T-cell (primary cell): ENCODE measurements at places on chromosomes 4 and X.
A peak's percentile ranks its signal among the peaks of the same experiment; 100 is the strongest.

GRCh38 chr4:33850371-33850902, 2393.9 kb downstream of the ARAP2 start:
- no peak for DNase-seq

GRCh38 chrX:110133735-110134370, 130.9 kb downstream of the TMEM164 start:
- no peak for DNase-seq

DNA sequence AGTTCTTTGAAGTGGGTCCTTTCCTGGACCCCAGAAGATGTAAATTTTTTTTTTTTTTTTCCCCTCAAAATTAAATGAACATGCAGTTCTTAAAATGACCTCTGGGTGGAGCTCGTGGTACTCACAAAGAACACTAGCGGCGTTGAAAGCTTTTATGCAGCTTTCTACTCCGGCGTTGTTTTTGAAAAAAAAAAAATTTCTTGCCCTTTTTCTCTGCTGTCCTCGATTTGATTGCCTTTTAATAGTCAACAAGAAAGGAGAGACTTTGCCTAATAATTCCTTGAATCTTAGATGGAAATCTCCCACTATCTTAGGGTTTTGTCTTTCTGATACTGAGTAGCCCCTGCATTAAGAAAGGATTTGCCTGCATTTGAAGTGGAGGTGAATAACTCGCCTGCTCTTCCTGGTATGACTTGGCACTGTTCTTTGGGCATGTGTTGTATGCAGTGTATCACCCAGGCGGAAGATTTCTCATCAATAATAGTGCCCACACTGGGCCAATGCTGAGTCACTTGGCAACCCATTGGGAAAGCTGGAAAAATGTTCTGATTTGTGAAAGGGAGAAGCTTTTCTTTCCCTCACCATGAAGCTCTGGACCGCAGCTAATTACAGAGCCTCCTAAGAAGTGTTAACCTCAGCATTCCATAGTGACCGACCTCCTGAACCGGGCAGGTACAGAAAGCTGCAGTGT, 104.0 kb downstream of the PHEX start:
- no peak for DNase-seq

DNA sequence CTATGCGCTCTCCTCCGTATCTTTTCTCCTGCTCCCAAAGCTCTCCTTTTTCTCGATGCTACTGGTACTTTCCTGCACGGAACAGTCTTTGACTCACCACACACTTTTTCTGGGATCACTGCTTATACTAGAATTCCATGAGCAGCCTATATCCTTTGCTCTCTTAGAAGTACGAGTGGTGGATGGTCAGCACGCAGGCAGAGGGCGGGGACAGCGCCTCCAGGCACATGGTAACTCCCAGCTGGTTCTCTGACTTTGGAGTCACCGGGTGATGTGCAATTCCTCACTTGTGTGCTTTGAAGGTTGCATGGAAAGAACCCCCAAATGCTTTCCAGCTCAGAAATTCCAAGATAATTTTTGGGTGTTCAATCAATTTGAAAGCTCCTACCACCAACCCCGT, 56.0 kb downstream of the STX18 start:
- no peak for DNase-seq

DNA sequence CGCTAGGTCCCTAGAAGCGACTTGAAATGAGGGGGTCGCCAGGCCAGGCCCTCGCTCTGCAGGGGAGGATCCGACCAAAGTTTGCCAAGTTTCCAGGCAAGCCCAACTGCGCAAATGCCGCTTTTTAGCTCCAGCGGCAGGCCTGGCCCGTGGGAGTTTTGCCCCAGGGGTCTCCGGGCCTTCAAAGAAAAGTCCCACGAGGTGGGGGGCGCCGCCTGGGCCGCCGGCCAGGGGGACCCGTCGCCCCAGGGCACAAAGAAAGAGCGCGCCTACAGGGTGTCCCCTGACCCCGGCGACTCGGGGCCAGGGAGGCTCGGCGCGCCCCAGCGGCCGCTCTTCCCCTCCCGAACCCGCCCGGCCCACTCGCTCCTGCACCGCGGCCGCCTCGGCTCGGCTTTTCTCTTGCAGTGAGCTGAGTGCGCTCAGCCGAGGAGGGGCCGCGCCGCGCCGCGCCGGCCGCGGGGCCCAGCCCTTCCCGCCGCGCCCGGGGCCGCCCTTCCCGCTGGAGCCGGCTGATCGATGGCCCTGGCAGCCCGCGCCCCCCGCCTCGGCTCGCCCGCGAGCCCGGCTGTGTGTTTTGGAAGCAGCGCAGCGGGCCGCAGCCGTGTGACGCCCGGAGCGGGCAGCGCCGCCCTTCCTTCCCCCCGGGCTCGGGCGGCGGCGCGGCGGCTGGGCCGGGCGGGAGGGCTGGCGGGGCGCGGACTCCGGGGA, 754 bp upstream of the KLF3 start:
- no peak for DNase-seq

GRCh38 chr4:127045861-127046260, 586.9 kb upstream of the INTU start:
- DNase-seq, result no peak

DNA sequence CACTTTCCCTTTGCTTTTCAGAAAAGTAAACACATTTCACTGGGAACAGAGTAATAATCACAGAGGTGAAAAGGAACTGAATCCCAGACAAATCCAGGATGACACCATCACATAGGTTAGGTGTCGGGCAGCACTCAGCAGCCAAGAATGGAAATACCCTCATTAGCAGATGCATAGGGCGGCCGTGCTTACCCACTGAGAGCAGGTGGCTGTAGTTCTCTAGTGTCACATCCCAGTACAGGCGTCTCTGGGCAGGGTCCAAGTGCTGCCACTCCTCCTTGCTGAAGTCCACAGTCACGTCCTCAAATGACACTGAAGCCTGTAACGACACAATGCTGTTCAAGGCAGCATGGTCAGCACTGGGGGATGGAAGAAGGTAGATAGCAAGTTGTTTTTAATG, 26.9 kb downstream of the ZNF41 start:
- DNase-seq, result no peak

DNA sequence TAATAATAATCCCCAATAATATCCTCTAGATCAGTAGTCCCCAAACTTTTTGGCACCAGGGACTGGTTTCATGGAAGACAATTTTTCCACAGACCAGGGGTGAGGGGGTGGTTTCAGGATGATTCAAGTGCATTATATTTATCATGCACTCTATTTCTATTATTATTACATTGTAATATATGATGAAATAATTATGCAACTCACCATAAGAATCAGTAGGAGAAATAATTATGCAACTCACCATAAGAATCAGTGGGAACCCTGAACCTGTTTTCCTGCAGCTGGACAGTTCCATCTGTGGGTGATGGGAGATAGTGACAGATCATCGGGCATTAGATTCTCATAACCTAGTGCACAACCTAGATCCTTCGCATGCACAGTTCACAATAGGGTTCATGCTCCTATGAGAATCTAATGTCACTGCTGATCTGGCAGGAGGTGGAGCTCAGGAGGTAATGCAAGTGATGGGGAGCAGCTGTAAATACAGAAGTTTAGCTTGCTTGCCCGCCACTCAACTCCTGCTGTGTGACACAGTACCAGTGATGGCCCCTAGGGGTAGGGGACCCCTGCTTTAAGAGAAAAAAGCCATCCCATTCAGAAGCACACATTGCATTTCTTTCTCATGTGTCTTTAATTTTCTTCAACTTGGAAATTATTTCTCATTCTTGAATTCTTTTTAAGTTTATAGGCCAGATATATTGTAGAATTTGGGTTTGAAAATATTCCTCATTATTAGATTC, 16.0 kb upstream of the SH3RF1 start:
- DNase-seq, result no peak

DNA sequence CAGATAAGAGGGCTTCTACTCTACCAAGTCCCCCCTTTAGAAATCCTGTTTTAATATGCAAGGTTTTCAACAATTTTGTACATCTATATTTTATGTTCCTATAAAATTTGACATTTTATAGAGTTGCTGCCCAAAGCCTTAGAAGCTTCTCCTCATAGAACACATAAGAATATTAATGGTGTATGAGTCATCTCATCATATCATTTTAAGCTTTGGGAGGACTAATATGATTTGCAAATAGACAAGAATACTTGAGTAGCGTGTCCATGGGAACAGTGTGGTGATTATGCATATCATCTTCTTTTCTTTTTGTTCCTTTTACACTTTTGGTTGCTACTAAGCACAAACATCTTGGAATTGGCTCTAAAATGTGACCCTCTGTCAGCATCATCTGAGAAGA, 56.7 kb upstream of the HUWE1 start:
- no peak for DNase-seq

GRCh38 chr4:56796211-56796610, 25.3 kb downstream of the SPINK2 start:
- DNase-seq, result no peak

DNA sequence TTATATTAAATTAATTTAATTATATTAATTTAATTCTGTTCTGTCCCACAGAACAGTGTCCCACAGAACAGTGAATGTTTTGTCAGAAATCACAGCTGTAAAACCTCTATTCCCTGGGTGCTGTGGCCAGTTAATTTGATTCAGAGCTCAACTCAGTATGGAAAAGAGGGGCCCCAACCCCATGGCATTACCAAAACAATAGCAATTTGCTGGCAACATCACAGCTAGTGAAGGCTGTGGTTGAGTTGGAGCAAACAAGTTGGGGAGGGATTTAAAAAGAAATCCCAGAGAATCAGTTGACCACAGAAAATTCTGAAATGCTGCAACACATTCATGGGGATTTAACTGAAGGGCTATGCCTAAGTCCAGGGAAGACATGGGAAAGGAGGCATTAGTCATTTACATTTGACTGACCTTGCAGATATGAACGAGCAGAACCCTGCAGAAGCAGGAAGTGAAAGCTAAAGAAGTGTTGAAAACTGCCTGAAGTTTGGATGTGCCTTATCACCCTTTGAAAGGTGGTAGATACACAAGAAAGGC, 30.1 kb downstream of the PDHA2 start:
- no peak for DNase-seq

- DNase-seq, result no peak
Observed at GRCh38 chrX:78555401-78555980, 103.6 kb downstream of the RTL3 start.

DNA sequence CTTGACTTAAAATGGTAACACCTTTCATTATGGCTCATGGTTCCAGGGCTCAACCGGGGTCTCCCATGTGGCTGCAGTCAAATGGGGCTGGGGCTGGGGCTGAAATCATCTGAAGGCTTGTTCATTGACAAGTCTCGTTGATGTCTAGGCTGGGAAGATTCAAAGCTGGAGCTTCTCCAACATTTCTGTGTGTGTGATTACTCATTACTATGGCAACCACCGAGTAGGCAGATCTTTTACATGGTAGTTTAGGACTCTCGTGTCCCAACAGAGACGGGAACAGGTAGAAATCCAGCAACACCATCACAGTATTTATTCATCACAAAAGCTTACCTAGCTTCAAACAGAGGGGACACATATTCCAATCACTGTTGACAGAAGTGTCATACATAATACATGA, 7.8 kb downstream of the YTHDC1 start:
- DNase-seq, result no peak

DNA sequence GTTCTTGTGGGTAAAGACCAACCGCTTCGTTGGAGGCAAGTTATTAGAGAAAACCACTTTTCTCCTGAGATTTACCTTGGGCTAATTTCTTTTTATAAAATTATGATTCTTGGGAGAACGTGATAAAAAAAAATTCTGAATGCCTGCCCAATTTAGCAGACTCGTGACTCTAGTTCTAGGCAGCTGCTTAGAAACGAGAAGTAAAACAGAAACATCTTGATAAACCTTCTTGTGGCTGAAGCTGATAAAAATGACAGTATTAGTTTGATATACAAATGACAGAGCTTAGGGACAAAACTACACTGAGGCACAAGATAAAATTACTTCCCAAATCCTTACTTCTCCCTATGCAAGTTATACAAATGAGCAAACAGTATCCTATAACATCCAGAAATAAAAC, 458.9 kb upstream of the TEX13C start:
- DNase-seq, result no peak

GRCh38 chrX:17736856-17737709, at the start of gene SCML1:
Gene SCML1 (plus strand): TSS chrX:17737493. CDS start chrX:17744187, 6,694 bp downstream.
- peak; percentile 76 for DNase-seq

DNA sequence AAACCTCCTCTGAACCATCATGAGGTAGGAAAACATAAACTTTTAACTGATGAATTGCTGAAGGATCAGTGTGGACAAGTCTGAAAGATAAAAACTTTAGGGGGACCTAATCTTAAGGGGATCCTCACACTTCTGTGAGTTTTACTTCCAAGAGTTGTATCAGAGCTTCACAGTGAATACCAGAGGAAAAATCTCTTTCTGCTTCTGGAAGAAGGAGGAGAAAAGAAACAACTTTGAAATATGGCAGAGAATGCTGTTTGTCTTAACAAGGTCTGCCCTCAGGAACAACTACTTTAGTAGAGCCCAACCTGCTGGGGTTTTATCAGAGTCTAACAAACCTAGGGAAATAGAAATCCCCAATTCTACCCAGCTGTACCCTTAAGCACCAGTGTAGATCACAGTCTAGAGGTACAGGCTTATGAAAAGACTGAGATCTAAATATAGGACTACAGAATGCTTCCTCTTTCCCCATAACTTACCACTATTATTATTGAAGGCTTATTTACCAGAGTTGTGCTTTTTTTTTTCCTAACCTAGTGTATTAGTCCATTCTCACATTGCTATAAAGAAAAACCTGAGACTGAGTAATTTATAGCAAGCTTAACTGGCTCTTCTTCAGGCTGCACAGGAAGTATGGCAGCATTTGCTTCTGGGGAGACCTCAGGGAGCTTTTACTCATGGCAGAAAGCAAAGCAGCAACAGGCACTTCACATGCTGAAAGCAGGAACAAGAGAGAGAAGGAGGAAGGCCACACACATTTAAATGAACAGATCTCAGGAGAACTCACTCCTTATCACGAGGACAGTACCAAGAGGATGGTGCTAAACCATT, 167.9 kb downstream of the CAMK2D start:
- no peak for DNase-seq

- DNase-seq, result no peak
Observed at GRCh38 chrX:151902813-151903591, 9.7 kb upstream of the MAGEA4 start.

- peak; percentile 39 for DNase-seq
Observed at GRCh38 chrX:45851434-45851991, 650.8 kb upstream of the DIPK2B start.

GRCh38 chr4:71609167-71609566, 174.7 kb downstream of the GC start:
- no peak for DNase-seq

- DNase-seq, result no peak
Observed at GRCh38 chr4:1604181-1604705, 79.9 kb downstream of the FAM53A start.

GRCh38 chr4:151606061-151606460, 154.7 kb downstream of the GATB start:
- no peak for DNase-seq

DNA sequence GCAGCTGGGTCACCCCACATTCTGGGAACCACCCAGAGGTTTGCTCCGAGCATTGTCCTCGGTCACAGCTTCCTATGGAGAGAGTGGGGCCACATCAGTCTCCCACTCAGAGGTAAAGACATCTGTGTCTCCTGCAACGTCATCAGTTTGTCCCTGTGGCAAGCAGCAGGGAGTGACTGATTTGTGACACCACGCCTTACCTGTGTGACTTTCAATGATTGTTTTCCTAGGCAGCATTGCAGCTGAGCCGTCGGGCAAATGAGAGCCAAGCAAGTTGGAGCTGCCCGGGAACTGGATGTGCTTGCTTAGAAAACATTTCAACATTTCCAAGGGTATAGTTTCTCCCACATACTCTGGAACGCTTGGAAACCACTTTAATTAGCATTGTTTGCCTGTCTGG, 29.7 kb upstream of the HELT start:
- DNase-seq, result no peak
